ENCODE measurements at places on chromosomes 13 and 19. TPM values are rescaled to one million over a fixed set of nuclear protein-coding genes. Genes with fewer than 3 reads are reported as not detected.

DNA sequence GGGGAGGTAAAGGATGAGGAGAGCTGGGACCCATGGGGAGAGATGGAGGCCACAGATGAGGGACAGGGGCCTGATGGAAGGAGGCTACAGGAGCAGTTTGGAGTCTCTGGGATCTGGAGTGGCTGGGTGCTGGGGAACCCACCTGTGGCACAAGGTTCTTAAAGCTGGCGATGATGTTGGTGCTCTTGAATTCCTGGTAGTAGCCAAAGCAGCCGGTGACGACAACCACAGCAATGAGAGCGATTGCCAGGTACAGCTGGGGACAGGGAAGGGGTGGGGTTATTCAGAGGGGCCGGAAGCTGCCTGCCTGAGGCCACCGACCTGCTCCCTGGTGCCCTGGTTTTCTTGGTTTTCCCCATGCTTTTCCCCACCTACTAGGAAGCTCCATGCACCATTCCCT lies 2.8 kb downstream of the ATP4A start:
- peaks cover 24% of the 10 kb centered on the region for H3K4me1 ChIP-seq
- H3K36me3 ChIP-seq, result no peaks in the 10 kb centered on the region
- no peak for DNase-seq
- peaks cover 63% of the 10 kb centered on the region for H3K27me3 ChIP-seq

- no peaks in the 10 kb centered on the region for H3K36me3 ChIP-seq
- H3K4me3 ChIP-seq, result no peak overlapping the region
- peaks cover 10% of the 10 kb centered on the region for H3K27me3 ChIP-seq
- no peaks in the 10 kb centered on the region for H3K4me1 ChIP-seq
These were observed 96.8 kb downstream of the GPR12 start for GRCh38 chr13:26663791-26664190.

- no peaks in the 10 kb centered on the region for H3K4me1 ChIP-seq
- no peak overlapping the region for H3K4me3 ChIP-seq
- H3K27ac ChIP-seq, result no peak overlapping the region
These were observed 9.8 kb upstream of the MICU2 start for GRCh38 chr13:21613791-21614190.

Gene ZNF540
- total RNA-seq, result 1.9 TPM

Gene TEX26
- not detected for total RNA-seq
